SK-MEL-5 (cell line): ENCODE measurements at places on chromosomes 3 and 15. TPM values are rescaled to one million over a fixed set of nuclear protein-coding genes. Genes with fewer than 3 reads are reported as not detected.
A peak's percentile ranks its signal among the peaks of the same experiment; 100 is the strongest.

- DNase-seq: no peak
Observed at GRCh38 chr3:192501401-192501800, 225.9 kb downstream of the FGF12 start.

- no peak for DNase-seq
Observed at GRCh38 chr3:145719114-145719513, 441.9 kb downstream of the PLOD2 start.

DNA sequence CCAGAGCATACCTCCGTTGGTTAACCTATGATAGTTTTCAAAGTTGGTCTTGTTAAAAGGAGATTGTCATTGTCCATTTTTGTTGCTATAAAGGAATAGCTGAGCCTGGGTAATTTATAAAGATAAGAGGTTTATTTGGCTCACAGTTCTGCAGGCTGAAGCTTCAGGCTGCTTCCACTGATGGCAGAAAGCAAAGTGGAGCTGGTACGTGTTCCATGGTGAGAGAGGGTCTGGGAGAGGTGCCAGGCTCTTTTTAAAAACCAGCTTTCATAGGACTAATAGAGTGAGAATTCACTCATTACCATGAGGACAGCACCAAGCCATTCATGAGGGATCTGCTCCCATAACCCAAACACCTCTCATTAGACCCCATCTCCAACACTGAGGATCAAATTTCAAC lies 107.3 kb downstream of the SLMAP start:
- DNase-seq: no peak

GRCh38 chr15:70879401-70879800 lies 12.8 kb downstream of the THAP10 start:
- DNase-seq: no peak

GRCh38 chr3:182241766-182242488 lies 530.2 kb downstream of the SOX2 start:
- no peak for DNase-seq

DNA sequence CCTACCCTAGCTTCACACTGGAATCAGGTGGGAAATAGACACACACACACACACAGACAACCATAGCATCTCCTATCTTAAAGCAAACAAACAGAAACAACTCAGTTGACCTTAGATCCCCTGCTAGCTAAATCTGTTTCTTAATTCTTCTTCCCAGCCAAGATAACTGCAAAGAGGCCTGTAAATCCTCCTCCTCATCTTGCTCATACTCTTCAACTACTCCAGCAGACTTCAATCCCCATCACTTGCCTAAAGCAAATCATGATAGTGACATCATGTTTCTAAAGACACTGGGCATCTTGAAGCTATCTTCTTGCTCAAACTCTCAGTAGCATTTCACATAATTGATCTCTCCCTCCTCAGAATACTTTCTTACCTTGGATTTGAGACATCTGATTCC lies 303.0 kb downstream of the RBMS3 start:
- DNase-seq: no peak

- DNase-seq: no peak
Observed at GRCh38 chr3:30682434-30683155, 76.2 kb downstream of the TGFBR2 start.

DNA sequence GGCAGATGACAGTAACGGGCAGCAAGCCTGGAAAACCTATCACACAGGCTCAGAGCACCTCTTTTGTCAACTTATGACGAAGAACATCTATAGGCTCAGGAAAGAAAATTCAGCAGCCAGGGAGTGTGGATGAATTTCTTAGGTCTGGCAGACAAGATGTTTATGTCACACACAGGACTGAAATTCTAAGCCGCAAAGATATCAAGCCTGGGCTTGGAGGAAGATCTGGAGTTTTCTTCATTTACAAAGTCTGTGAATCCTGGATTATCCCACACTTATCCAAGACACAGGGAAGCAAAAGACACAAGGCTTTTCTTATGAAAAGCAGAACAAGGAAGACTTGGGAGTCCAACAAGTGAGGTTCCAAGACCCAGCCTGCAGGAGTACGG lies 23.4 kb upstream of the CHCHD6 start:
- no peak for DNase-seq

DNA sequence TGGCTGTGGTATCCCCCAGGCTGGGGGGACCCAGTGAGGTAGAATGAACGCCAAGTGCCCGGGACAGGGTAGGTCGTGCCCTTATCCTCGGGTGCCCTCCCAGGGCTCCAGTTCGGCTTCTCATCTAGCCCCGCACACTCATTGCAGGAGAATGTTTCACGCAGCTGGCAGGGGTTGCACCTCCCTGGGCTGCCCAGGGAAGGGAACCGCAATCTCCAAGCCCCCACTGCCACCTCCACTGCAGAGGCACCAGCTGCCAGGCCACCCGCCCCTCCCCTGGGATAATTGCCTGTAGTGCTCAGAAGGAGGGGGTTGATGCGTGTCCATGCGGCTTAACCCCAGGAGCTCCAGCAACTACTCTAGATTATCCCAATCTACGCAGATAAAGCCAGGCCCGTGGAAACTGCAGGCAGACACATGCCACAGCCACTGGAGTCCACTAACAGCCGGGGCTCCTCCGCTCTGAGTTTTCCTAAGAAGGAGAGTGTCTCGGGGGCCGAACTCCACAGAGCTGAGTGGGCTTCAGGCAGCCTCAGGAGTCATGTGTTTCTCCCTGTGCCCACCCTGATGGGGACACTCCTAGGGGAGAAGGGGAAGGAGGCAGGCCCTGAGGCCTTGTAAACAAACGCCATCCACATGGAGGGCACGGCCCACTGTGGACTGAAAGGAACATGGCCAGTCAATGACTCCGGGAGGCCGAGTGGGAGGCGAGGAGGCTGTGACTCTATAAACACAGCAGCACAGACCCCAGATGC lies 137.2 kb upstream of the IQSEC1 start:
- no peak for DNase-seq

GRCh38 chr3:150544726-150545125 lies 1.6 kb downstream of the SERP1 start:
- no peak for DNase-seq

DNA sequence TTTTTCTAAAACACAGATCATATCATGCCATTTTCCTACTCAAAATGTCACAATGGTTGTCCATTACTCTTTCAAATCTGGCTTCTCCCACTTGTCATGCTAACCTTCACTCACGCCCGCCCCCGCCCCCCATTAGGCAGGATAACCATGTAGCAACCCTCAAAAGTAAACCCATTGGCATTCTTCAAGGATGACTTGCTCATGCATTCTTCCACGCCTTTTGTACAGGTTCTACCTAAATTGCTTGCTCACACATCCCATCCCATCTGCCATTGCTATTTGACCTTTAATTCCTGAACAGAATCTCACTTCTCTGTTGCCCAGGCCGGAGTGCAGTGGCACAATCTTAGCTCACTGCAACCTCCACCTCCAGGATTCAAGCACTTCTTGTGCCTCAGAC lies 389.3 kb downstream of the MCTP2 start:
- DNase-seq: no peak

DNA sequence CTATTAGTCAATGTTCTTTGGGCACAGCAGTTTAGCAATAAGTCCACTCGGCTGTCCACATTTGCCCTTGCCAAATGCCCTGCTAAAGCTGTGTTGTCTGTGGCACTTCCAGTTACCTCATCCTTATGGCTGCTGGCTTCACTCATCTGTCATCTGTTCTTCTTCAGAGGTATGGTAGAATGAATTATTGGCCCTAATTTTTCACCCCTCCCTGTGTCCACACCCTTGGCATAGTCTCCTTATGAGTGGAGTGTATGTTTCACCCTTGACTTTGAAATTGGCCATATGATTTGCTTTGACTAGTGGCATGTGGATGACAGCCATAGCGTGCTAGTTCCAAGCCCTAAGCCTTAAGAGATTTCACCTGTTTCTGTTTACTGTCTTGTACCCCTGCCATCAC lies 72.1 kb upstream of the EPHB1 start:
- DNase-seq: no peak

- DNase-seq: no peak
Observed at GRCh38 chr3:139909811-139910210, 25.2 kb upstream of the CLSTN2 start.

DNA sequence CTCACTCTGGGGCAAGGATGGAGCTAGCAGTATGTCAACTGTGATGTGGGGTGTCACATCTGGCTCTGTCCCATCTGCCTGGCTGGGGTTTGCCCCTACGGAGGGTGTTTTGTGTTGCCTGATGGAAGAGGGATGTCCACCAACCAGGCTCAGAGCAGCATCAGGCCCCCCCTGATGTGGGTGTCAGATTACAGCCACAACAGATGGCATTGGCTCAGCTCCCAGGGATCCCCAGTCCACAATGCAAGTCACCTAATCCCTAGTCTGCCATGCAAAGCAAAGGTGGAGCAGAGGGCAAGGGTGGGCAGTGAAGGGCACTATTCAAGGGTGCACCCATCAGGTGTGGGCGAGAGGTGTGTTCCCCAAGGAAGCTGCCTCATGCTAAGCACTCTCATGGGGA lies 48.9 kb upstream of the AMOTL2 start:
- no peak for DNase-seq

- DNase-seq: no peak
Observed at GRCh38 chr3:116019254-116019763, 396.0 kb downstream of the GAP43 start.

- no peak for DNase-seq
Observed at GRCh38 chr3:14411988-14412387, 9.6 kb downstream of the SLC6A6 start.

GRCh38 chr3:12451481-12451880 lies 32.8 kb upstream of the TSEN2 start:
- no peak for DNase-seq

DNA sequence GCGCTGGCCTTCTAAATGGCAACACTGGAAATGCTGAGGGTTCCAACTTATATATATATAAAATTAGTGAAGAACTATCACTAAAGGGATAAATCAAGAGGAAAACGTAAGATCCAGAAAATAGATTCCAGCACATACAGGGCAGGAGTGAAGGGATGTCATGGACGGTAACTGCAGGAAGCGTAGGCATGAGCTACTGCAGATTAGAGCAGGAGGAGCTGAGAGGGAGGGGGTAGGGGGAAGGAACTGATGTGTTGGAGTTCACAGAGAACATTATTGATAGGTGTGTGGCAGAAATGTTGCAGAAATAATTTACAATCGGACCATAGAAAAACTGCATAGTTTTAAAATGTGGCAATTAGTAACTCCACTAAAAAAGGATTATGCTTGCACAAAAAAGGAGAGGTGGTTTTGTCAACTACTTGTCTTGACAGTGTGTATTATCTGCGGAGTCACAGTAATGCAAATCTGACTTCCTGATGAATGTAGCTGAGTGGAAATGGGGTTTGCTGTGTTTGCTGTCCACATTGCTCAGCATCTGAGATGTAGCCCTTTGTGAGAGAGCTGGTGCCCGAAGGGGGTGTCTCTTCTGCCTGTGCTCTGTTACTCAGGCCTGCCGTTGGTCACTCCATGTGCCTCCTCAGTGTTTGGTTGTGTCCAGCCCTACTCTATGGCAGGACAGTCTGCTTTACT lies 61.2 kb downstream of the PAK2 start:
- no peak for DNase-seq

- no peak for DNase-seq
Observed at GRCh38 chr3:114122027-114122709, 56.7 kb downstream of the DRD3 start.

GRCh38 chr3:96706509-96706908 lies 107.9 kb upstream of the EPHA6 start:
- DNase-seq: no peak

DNA sequence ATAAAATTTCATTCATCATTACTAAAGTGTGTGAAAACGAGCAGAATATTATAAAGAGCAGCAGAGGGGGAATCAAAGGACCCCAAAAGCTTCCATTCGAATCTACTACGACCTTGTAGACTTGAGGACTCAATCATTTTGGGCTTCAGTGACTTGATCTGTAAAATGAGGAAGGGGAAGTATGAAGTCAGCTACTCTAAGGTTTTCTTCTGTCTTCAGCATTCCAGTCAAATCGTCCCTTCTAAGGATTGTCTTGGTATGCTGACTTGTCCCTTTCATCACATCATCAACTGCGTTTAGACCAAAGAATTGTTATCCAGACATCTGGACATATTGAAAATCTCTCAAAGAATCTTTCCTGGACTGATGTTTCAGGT lies 44.8 kb downstream of the PLD1 start:
- no peak for DNase-seq

DNA sequence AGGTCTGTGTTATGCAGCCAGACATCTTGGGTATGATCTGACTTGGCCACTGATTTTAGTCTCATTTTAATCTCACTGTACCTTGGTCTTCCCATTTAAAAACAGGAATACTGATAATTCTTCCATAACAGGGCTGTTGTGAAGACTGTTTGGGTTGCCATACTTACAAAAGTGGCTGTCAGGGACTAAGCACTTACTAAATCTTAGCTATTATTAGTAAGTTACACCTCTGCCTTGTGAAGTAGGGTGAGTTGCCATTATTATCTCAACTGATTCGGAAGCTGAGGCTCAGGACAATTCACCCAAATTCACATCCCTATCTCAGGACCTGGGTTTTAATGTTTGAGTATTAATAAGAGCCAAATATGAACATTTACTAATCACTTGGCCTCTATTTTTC lies 12.7 kb downstream of the ZNF385D start:
- no peak for DNase-seq

GRCh38 chr15:45362419-45362818 lies 15.9 kb downstream of the GATM start:
- no peak for DNase-seq

GRCh38 chr3:128075522-128076482 lies 23.6 kb downstream of the SEC61A1 start:
- DNase-seq: peak; percentile 34

DNA sequence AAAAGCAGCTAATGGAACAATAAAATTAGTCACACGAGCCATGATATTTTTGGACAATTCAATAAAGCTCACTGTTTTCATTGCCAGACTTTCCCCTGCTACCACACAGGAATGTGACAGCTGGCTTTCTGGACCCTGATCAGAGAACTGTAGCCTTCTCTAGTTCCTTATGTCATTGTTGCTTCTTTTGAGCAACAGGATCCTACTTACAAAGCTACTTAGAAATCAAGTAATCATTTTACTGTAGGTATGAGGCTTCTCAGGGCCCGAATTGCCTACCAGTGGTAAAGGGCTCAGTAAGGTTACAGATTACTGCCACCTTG lies 94.3 kb upstream of the AADACL2 start:
- DNase-seq: no peak

GRCh38 chr15:92109191-92109873 lies 255.8 kb downstream of the SLCO3A1 start:
- DNase-seq: no peak

The CFAP20DC gene
- 5.5 and 5.7 TPM in 2 replicates for total RNA-seq

The FRMD5 gene
- 14.3 and 16.3 TPM in 2 replicates for total RNA-seq

The SLC12A8 gene
- total RNA-seq: 0.69 and 1.3 TPM in 2 replicates

The PLA2G4E gene
- total RNA-seq: not detected in 2 replicates

The DLL4 gene
- 0.56 and 0.92 TPM in 2 replicates for total RNA-seq

The HTD2 gene
- 11.2 and 14.4 TPM in 2 replicates for total RNA-seq

The CTDSPL2 gene
- total RNA-seq: 56.2 and 56.6 TPM in 2 replicates

The TRAIP gene
- 6.1 TPM in 2 replicates for total RNA-seq

The MEGF11 gene
- total RNA-seq: 0.24 and 0.37 TPM in 2 replicates

The RETNLB gene
- not detected in 2 replicates for total RNA-seq

The COL6A6 gene
- 0.11 TPM in 1 of 2 replicates, not detected in the other for total RNA-seq

The DAZL gene
- not detected in 2 replicates for total RNA-seq
